ENCODE measurements at places on chromosomes 12 and 14. TPM values are rescaled to one million over a fixed set of nuclear protein-coding genes. Genes with fewer than 3 reads are reported as not detected.

The PTGR2 gene
- 4.6 TPM for total RNA-seq

The MAPKAPK5 gene
- total RNA-seq, result 18.3 TPM

The PCED1B gene
- total RNA-seq, result 1.2 TPM

The MLH3 gene
- total RNA-seq, result 24.2 TPM

The ERP27 gene
- not detected for total RNA-seq

The EXD2 gene
- total RNA-seq, result 11.3 TPM

The MSI1 gene
- not detected for total RNA-seq

The ACOT2 gene
- total RNA-seq, result 15.2 TPM

The LIN7A gene
- total RNA-seq, result 1.5 TPM
